ENCODE measurements at places on chromosomes 2 and 18. TPM values are rescaled to one million over a fixed set of nuclear protein-coding genes. Genes with fewer than 3 reads are reported as not detected.

- no peak overlapping the region for H3K27ac ChIP-seq
- DNase-seq: no peak
Observed at GRCh38 chr2:84223191-84223590, 235.9 kb downstream of the SUCLG1 start.

The RGPD3 gene
- 0.17 TPM for polyA plus RNA-seq

GRCh38 chr2:6412533-6413091, 453.1 kb downstream of the CMPK2 start:
- H3K27ac ChIP-seq: no peak overlapping the region
- no peaks in the 10 kb centered on the region for H3K36me3 ChIP-seq
- no peaks in the 10 kb centered on the region for H3K4me1 ChIP-seq
- H3K4me3 ChIP-seq: no peak overlapping the region
- no peak for DNase-seq
- H3K27me3 ChIP-seq: no peaks in the 10 kb centered on the region

- no peak for DNase-seq
- no peaks in the 10 kb centered on the region for H3K4me1 ChIP-seq
- no peak overlapping the region for H3K4me3 ChIP-seq
Observed at GRCh38 chr2:228575897-228576296, 394.4 kb upstream of the SPHKAP start.

GRCh38 chr2:190649798-190650390, 1.0 kb downstream of the NAB1 start:
- peak overlapping the region; percentile 77 for H3K4me3 ChIP-seq
- H3K27me3 ChIP-seq: no peaks in the 10 kb centered on the region
- DNase-seq: no peak

GRCh38 chr2:105388971-105389381, 9.9 kb downstream of the FHL2 start:
- no peaks in the 10 kb centered on the region for H3K27me3 ChIP-seq
- H3K4me1 ChIP-seq: no peaks in the 10 kb centered on the region

DNA sequence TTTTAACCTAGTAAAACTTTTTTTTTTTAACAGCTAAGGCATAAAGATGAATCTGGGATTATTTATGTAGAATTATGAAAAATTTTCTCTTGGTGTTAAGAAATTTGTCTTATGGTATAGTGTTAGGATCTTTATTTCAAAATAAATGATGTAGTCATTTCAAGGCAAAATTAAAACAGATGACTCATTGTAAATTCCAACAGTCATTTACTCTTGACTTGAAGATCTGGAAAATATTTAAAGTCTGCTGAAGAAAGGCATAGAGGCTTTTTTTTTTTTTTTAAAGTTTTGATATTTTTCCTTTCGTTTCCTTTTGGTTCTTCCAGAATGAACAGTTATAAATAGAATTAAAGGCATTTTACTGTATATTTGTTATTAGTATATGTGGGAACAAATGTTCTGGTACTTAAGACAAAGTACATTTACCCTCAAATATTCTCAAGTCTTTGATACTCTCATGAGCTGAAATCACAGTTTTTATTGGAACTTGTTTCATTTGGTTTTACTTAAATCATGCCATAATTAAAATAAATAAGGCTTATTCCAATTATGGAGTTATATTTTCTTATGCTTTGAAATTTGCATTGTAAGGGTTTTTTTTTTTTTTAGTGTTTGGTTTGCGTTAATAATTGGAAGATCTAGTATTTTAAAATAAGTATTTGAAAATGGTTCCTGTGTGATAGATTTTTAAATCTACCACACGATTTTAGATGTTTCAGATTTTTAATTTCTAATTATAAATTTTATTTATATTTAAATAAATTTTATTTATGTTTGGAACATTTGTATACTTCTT, 29.9 kb downstream of the GLS start:
- H3K36me3 ChIP-seq: peaks cover 19% of the 10 kb centered on the region
- H3K4me1 ChIP-seq: peaks cover 7% of the 10 kb centered on the region
- H3K27me3 ChIP-seq: no peaks in the 10 kb centered on the region
- no peak for DNase-seq

DNA sequence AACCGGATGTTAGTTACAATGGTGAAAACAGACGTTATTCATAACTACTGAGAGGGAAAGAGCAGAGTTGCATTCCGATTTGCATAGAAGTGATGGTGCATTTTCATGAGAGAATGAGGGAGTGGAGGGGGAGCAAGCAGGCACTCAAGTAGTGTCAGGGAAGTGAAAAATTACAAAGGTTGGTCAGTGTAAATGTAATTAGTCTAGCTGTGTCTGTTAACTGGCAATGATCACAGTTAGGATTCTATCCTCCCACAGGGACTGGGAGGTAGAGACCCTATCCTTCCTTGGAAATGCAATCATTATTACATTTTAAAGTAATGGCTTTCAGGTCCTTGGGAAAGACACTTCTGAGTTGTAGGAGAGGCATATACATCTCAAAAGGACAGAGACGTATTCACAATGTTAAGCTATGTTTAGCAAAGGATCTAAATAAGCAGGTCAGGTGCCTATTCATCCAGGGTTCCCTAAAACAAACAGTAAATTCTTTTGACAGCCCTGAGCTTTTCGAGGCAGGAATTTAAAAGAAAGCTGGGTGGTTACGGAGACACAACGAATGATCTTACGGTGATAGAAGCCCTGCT, 1671.8 kb upstream of the DDX18 start:
- H3K4me1 ChIP-seq: no peaks in the 10 kb centered on the region
- DNase-seq: no peak
- H3K27ac ChIP-seq: no peak overlapping the region
- no peak overlapping the region for H3K4me3 ChIP-seq
- no peaks in the 10 kb centered on the region for H3K27me3 ChIP-seq

The GPR17 gene
- polyA plus RNA-seq: not detected

The EMX1 gene
- not detected for polyA plus RNA-seq

- no peaks in the 10 kb centered on the region for H3K36me3 ChIP-seq
- no peak for DNase-seq
- H3K4me3 ChIP-seq: no peak overlapping the region
- H3K4me1 ChIP-seq: peaks cover 10% of the 10 kb centered on the region
- no peak overlapping the region for H3K27ac ChIP-seq
Observed at GRCh38 chr2:60840880-60841279, 40.5 kb upstream of the REL start.

- no peak overlapping the region for H3K27ac ChIP-seq
- H3K4me1 ChIP-seq: no peaks in the 10 kb centered on the region
Observed at GRCh38 chr2:232861353-232861752, 8.7 kb upstream of the SNORC start.

DNA sequence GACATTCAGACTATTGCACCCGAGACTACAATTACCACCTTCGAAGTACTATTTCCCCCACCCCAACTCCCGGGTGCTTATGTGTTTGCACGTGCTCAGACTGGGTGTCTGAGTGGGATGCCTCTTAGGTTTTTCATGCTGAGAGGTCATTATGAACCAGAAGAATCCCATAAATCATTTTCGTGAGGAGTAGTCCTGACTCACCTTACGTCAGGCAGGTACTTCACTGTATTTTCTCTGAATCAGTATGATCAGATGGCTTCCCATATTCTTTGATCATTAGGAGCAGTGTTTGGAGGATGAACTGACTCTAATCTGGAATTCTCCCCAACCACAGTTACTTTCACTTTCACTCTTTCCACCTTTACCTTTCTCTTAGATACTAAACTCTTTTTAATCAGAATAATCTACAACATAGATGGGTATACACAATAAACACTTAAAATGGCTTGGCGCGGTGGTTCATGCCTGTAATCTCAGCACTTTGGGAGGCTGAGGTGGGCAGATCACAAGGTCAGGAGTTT, 38.4 kb upstream of the STAT4 start:
- DNase-seq: no peak
- H3K4me1 ChIP-seq: peaks cover 19% of the 10 kb centered on the region
- H3K36me3 ChIP-seq: no peaks in the 10 kb centered on the region
- peak overlapping the region; percentile 21 for H3K27ac ChIP-seq
- H3K4me3 ChIP-seq: peak overlapping the region; percentile 40
- H3K27me3 ChIP-seq: no peaks in the 10 kb centered on the region

DNA sequence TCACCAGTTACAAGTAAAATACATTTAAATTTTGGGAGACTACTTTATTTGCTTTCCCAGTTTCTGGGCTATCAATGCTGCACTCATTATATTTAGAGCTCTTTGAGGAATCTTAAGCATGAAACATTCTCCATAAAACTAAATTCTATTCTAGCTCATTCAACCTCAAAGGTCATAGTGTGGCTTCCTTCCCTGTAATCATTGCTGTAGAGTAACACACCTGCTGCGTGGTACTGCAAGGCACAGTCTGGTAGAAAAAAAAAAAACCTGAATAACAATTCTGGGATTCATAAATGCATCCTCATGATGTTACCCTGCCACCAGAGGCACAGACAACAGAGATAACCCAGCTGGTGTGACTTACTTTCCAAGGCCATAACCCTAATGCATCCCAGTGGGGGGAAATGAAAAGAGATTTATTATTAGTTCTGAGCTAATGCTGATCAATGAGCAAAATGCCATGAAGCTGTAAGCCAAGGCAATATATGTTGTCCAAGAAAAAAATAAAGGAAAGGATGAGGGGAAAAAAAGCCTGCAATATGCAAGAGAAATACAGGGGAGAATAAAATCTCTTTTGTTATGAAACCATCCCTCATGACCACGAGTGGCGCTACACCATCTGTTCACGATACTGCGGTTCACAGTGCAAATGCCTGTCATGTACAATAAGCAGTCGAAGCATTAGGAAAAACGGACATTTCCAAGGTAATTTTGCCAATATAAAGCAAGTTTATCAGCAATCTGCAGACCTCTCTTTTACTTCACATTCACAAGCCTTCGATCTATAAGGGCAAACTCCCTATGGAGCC, 1481.6 kb upstream of the PIK3C3 start:
- H3K27ac ChIP-seq: no peak overlapping the region
- no peak overlapping the region for H3K4me3 ChIP-seq
- H3K27me3 ChIP-seq: no peaks in the 10 kb centered on the region
- no peaks in the 10 kb centered on the region for H3K4me1 ChIP-seq

DNA sequence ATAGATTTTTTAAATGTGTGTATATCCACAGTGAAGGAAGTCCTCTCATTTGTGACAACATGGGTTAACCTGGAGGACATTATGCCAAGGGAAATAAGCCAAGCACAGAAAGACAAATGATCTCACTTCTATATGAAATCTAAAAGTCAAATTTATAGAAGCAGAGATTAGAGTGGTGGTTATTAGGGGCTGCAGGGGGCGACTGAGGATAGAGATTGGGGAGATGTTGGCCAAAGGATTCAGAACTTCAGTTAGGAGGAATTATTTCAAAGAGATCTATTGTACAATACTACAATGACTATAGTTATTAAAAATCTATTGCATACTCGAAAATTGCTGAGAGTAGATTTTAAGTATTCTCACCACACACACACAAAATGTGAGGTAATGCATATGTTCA, 252.4 kb upstream of the SLC39A10 start:
- no peak overlapping the region for H3K4me3 ChIP-seq
- H3K27ac ChIP-seq: no peak overlapping the region
- no peaks in the 10 kb centered on the region for H3K27me3 ChIP-seq
- DNase-seq: peak; percentile 7
- H3K36me3 ChIP-seq: no peaks in the 10 kb centered on the region
- no peaks in the 10 kb centered on the region for H3K4me1 ChIP-seq

GRCh38 chr2:19866771-19867170, 35.0 kb downstream of the TTC32 start:
- H3K4me1 ChIP-seq: peaks cover 24% of the 10 kb centered on the region
- DNase-seq: no peak
- no peak overlapping the region for H3K27ac ChIP-seq
- H3K4me3 ChIP-seq: no peak overlapping the region
- H3K27me3 ChIP-seq: no peaks in the 10 kb centered on the region

The CRYGD gene
- polyA plus RNA-seq: not detected

DNA sequence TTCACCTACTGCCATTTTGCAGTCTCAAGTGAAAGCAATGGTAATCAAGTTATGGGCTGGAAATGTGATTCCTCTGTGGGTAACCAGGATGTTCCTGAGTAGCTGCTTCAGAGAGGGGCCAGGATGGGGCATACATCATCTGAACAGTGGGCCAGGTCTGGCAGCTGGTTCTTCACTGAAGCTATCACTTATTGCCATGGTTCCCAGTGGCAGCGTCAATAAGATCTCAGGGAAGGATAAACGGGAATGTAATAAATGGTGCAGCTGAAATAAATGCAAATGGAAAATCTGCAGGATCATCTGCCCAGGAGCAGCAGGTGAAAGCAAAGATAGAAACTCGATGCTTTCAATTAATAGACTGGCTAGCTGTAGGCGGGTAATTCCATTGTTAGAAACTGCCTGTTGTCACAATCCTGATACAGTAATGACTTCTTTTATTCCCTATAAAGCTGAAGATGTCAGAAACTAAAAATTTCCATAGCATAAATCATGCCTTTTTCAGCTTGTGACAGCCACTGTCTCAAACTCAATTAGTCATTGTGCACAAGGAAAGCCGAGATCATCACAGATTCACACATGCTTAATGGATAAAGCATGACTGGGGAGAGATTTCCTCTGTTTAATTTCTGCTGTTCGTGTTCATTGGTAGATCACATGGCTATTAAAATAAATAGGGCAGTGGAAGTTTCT, 56.2 kb upstream of the CCDC85A start:
- H3K4me3 ChIP-seq: no peak overlapping the region
- H3K27ac ChIP-seq: no peak overlapping the region
- H3K4me1 ChIP-seq: no peaks in the 10 kb centered on the region
- no peaks in the 10 kb centered on the region for H3K27me3 ChIP-seq
- no peaks in the 10 kb centered on the region for H3K36me3 ChIP-seq

- no peaks in the 10 kb centered on the region for H3K27me3 ChIP-seq
- no peak overlapping the region for H3K4me3 ChIP-seq
- H3K27ac ChIP-seq: no peak overlapping the region
Observed at GRCh38 chr2:119734047-119734446, 25.7 kb upstream of the PTPN4 start.

The REG3G gene
- not detected for polyA plus RNA-seq

The UCN gene
- polyA plus RNA-seq: 0.81 TPM

The TTC21B gene
- polyA plus RNA-seq: 10.0 TPM

- no peaks in the 10 kb centered on the region for H3K36me3 ChIP-seq
- no peak for DNase-seq
- H3K4me1 ChIP-seq: no peaks in the 10 kb centered on the region
- H3K27me3 ChIP-seq: no peaks in the 10 kb centered on the region
Observed at GRCh38 chr2:9311488-9311887, 104.9 kb downstream of the ASAP2 start.

The DNAJC5G gene
- not detected for polyA plus RNA-seq

DNA sequence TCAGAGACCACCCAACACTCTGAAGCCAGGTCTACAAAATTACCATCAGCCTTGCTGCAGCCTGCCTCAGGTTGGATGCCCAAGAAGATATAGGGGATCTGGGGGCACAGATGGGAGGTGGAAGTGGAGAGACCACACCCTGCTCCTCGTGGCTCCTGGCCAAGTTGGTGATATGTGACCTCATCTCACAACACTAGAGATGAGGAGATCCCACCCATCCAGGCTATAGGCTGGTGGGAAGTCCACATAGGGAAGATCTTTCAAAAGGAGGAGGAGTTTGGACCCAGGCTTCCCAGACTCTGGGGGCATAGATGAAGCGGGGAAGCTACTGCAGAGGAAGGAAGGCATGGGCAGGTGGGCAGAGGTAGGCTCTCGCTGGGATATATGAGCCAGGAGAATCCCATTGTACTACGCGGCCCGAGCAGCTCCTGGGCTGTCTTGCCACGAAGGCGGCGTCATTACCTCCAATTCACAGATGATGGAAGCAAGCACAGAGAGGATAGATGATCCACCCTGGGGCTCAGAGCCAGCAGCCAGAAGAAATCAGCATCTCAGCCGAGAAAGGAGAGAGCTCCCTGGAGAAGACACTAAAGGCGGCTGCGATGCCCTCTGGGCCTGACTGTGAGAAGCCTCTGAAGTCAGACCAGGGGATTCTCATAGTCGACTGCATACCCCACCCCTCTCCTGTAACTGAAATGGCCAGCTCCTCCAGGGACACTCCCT, 96.0 kb downstream of the RHOB start:
- H3K4me3 ChIP-seq: no peak overlapping the region
- no peak overlapping the region for H3K27ac ChIP-seq
- no peaks in the 10 kb centered on the region for H3K4me1 ChIP-seq
